ENCODE measurements at places on chromosomes 1 and 21. TPM values are rescaled to one million over a fixed set of nuclear protein-coding genes. Genes with fewer than 3 reads are reported as not detected.

TDRD5 gene
- total RNA-seq = not detected

GBP7 gene
- not detected for total RNA-seq

- DNase-seq = no peak
Measured at GRCh38 chr1:241034203-241034936, 322.6 kb downstream of the RGS7 start.

GRCh38 chr1:102886638-102887037 is 221.7 kb downstream of the COL11A1 start:
- DNase-seq = no peak

GRCh38 chr1:38151399-38151798 is 104.8 kb upstream of the POU3F1 start:
- no peak for DNase-seq
